NCI-H1436 treated with DMSO at 0.1 percent for 48 hours (cell line): ENCODE measurements at places on chromosomes 1 and 21.

DNA sequence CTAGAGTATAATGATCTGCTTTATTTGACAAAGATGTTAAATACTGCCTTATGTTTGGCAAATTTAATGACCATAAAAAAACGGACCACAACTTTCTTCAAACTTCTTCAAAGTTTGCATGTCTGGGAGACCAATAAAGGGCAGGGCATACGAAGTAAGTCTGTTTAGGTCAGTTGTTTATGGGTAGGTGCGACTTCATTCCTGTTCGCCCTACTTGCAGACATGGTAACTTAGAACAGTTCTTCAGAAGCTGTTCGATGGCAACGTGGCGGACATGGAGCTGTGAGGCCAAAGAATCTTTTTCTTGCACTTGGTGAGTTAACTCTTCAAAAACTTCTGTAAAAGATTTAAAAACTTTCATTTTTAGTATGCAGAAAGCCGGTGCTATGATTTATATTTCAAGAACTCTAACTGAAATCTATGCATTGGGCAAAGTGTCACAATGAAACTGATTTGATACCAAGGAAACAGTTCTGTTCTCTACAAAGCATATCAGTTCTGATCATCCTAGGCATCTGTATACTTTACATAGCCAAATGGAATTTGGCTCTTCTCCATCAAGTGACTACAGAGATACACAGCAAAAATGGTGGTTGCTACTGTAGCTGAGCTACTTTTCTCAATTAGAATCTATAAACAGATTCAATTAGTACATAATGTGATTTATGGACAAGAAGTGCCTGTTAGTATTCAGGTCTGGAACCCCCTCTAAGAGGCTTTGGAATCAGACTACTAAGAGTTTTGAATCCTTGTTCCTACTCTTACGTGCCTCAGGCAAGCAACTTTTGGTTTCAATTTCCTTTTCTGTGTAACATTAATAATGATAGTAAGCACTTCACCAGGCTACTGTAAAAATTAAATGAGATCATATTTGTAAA, 25.7 kb downstream of the C21orf91 start:
- DNase-seq: no peak

DNA sequence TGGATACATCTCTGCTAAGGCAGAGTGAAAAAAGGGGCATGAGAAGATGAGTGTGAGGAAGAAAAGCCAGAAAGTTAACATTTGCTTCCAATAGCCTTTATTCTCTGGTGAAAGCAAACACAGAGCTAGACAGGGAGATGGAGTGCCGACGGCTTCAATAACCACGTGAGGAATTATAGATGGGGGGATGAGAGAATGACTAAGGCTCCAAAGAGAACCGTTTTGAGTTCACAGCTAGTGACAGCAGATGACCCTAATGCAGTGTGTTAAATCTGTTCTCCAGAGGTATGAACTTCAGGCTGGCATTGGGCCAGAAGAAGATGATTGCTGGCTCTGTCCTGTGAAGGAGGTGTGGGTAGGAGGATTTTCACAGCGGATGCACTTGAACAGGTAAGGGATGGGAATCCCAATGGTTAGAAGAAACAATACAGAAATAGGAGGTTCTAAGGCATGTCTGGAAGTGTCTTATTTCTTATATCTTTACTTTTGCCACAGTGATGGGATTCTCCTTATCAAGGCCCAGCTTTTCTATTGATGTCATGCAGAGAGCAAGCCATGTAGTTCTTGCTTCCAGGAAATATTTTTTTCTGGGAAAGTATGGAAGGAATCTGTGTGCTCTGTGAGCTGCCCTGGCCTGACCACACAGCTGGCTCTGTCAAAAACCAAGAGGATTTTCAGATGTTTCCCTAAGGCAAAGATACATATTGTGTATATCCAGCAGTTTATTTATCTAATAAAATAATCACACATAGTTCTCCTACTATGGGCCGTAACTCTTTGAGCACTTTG, 573.8 kb downstream of the LTN1 start:
- no peak for DNase-seq

DNA sequence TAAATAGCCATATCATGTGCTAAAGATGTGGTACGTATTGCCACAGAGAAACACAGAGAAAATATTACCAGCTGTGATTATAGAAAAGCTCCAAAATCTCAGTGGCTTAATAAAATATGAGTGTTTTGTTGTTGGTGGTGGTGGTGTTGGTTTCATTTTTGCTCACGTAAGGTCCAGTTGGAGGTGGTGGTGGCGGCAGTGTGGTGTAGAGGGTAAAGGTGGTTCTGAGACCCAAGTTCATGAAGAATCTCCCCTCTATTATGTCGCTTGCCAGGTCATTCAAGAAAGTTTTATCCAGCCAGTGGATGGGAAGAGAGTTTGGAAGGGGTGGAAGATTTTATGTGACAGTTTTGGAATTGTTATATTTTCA, 217.6 kb upstream of the SAMSN1 start:
- no peak for DNase-seq

- DNase-seq: peak; percentile 13
These were observed 332.3 kb upstream of the DPYD start for GRCh38 chr1:98253145-98253544.

- DNase-seq: no peak
These were observed 15.0 kb upstream of the IKBKE start for GRCh38 chr1:206455289-206455665.

GRCh38 chr1:171588230-171588629, 33.8 kb upstream of the MYOCOS start:
- DNase-seq: no peak

GRCh38 chr1:58931024-58931423, 147.2 kb upstream of the JUN start:
- no peak for DNase-seq

- no peak for DNase-seq
These were observed 26.2 kb downstream of the KIF1B start for GRCh38 chr1:10236405-10237156.

DNA sequence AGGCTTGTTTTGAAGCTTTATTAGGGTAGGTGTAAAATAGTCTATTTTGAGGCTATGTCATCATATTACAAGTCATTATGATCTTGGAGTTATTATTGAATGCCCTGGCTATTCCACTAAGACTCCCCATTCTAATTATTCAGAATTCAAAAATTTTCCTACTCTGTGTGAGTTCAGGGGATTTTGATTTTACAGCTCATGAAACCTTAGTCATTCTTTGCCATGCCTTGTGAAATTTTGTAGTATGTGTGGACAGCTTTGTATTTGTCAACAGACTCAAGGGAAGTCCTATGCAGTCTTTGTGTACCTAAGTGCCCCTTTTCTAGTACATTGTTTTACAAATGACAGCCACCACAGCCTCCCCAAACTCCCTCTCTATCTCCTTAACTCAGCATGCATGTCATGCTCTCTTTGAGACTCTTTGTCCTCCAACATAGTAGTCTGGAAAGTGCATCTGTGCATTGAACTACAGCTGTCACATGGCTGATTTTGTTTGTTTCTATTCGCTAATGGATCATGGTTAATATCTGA, 28.0 kb downstream of the CD1D start:
- no peak for DNase-seq

GRCh38 chr1:188027613-188028012, 1198.9 kb downstream of the PLA2G4A start:
- no peak for DNase-seq

DNA sequence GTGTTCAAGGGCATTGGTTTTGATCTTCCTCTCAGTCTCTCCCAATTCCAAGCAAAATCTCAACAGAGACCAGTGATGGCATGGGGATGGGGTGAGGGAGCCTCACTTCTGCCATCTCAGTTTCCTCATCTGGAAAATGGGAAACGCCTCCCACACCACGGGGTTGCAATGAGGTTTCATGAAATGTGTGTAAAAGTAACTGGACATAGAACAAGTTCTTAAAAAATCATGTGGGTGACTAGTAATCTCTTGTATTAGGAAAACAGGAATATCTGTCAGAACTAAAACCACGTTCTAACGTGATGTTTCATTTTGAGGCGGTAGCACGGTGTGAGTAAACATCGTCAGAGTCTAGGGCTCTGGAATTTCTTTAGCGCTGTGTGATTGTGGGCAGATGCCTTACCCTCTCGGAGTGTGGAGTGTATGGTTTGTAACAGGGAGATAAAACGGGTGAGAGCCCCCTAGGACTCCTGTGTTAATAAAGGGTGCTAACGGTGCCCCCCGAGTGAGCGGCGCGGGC, 55.5 kb upstream of the DNAJC6 start:
- no peak for DNase-seq

DNA sequence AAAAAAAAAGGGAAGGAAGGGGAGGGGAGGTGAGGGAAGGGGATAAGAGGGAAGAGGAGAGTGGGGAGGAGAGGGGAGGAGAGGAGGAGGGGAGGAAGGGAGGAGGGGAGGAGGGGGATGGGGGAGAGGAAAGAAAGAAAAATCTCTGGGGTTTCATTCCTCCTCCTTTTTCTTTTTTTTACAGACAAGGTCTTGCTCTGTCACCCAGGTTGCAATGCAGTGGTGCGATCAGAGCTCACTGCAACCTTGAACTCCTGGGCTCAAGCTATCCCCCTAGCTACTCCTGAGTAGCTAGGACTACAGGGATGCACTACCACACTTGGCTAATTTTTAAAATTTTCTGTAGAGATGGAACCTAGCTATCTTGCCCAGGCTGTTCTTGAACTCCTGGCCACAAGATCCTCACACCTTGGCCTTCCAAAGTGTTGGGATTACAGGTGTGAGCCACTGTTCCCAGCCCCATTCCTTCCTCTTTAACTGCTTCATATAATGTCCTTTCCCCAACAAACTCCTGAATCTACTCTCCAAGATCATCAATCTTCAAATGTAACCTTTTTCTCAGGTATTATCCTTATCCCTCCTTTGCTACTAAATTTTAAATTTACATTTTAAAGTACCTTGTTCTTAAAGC, 23.2 kb downstream of the GON4L start:
- no peak for DNase-seq

- no peak for DNase-seq
These were observed 864 bp upstream of the CCDC24 start for GRCh38 chr1:43990271-43991199.

GRCh38 chr21:32574946-32575925, 10.1 kb downstream of the TCP10L start:
- no peak for DNase-seq

DNA sequence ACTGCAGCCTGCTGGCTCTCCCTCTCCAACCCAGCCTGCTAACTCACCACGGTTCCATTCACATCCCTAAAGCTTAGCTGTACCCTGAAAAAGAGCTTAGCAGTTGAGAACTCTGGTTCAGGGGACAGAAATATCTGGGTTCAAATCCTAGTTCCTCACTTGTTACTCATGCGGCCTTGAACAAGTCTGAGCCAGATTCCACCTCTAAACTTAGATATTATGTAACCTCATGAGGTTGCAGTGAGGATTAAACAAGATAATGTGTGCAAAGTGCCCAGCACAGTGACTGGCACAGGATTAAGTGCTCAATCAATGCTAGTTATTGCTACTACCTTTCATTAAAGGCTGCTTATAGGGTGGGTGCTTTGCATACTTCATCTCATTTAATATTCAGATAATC, 41.3 kb upstream of the DHCR24 start:
- DNase-seq: no peak

DNA sequence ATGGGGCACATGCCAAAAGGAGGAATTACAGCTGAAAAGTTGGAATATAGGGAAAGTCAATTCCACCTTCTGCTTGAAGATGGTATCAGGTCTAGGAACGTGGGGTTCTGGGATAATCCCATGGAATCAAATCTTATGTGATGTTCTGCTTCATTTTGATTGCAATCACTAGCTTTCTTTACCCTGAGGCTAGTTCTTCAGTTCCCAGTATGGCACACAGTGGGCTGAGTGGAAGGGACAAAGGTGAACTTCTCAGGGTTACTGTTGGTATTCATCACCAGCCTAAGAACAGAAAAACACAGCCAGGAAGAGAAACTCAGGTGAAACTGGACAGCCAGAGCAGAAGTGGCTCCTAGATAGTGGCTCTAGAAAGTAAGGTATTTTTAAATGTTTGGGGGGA, 117.8 kb downstream of the TNFSF18 start:
- no peak for DNase-seq

DNA sequence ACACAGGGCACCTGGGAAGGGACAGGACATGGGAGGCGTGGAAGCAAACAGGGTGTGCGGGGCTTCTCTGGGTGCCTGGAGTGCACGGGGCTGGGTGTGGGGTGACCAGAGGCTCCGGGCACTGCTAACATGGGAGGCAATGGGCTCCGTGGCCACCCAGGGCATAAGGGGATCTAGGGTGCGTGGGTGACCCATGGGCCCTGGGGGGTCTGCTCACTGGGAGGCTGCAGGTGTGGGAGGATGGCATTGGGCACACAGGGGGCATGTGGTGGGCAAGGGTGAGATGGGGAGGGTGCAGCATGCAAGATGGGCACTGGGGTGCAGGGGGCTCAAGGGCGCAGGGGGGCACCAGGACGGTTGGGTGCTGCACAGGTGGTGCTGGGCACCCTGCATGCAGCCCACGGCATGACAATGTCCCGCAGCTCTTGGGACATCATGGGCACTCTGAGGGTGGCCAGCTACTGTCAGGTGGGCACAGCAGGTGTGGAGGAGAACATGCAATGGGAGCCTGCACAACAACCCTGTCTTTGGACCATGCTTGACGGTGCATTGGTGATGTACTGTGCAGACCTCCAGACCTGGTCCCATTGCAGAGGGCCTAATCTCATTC, 15.1 kb downstream of the TRIM11 start:
- no peak for DNase-seq

DNA sequence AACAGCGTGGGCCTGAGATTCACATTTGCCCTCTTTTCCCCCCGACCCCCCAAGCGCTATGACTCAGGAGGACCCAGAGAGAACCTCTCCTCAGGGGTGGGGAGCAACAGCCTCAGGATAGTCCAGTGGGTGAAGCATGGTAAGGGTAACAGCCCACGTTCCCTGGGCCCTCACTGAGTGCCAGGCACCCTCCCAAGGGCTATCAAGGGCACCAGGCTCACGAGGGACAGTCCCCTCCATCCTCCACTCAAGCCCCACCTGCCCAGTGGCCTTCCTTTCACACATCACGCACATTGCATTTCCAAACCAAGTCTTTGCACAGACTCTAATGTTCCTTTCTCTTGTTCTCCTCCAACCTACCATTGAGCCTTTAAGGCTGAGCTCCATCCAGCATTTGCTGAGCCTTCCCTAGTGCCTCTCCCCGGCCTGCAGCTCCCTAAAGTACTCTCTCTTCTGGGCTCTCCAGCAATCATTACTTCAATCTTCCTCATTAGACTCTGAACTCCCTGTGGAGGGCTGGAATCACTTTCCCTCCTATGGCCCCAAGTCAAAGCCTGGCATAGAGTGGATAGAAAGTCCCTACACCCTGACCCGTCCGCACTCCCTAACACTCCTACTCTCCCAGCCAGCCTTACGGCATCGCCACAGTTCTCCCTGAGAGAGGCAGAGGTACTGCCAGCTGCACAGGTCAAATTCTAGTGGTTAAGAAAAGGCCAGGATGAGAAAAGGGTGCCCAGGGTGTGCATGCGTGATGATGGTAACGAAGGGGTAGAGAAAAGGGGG, 1.0 kb downstream of the AKR7A2 start:
- no peak for DNase-seq
